Activated T-helper 1 cell treated with anti-CD3 and anti-CD28 coated beads, Interleukin-2, amount 50 U/mL, for 16 hours (primary cell): ENCODE measurements at places on chromosomes 11 and 22.

GRCh38 chr11:130476200-130476921 is 27.9 kb downstream of the ADAMTS15 start:
- DNase-seq, result no peak

GRCh38 chr11:65516135-65516968 is 8.5 kb upstream of the SCYL1 start:
- no peak for DNase-seq

DNA sequence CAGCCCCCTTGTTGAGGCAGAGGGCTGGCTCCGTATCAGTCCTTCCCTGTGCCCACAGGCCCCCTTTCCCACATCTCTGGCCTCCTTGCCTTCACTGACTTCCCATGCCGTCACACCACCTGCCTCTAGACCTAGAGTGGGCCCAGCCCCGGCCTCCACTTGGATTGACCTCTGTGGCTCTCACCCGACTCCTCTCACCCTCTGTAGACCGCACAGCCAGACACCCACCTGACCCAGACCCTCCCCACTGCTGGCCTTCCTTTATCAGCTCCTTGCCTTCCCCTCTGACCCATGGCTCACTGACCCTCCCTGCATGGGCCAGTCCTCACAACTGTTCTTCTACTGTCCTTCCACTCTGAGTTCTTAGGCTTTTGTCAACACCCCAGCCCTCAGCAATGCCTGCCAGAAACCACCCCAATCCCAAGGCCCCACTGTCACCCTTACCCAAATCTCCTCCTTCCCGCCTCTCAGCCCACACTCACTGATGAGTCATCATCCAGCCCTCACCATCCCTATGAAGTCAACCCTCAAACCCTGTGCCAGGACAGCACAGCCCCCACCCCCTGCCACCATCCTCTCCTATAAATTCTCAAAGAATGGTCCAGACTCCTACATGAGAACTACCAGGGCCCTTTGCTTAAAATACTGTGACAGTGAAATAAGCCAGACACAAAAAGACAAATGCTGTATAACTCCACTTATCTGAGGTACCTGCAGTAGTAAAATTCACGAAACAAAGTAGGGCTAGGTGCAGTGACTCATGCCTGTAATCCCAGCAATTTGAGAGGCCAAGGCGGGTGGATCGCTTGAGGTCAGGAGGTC is 53.4 kb downstream of the SCGB1A1 start:
- no peak for DNase-seq

- no peak for DNase-seq
Observed at GRCh38 chr22:49208004-49208402, 619.7 kb downstream of the BRD1 start.

- no peak for DNase-seq
Observed at GRCh38 chr11:127119356-127119755, 118.8 kb upstream of the KIRREL3 start.

GRCh38 chr11:67270256-67271204 is 4.3 kb downstream of the GRK2 start:
- no peak for DNase-seq

DNA sequence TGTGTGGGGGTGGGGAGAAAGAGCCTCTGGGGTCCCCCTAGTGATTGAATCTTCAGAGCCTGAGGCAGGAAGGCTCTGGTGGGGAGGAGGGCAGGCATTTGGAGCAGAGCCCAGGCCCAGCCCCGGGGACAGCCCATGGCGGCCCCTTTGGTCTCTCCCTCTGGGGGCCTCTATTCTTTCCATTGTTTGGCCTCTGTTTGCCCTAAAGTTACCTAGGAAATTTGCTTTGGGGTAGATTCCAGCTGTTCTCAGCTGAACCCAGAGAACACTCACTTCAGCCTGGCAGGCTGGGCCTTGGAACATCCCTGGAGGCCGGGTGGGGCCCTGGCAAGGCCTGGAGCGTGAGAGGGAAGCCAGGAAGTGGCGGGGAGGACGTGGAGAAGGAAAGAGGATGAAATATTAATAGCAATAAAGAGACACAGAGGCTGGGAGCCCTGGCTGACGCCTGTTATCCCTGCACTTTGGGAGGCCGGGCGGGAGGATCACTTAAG is 22.9 kb upstream of the A4GALT start:
- DNase-seq, result no peak

DNA sequence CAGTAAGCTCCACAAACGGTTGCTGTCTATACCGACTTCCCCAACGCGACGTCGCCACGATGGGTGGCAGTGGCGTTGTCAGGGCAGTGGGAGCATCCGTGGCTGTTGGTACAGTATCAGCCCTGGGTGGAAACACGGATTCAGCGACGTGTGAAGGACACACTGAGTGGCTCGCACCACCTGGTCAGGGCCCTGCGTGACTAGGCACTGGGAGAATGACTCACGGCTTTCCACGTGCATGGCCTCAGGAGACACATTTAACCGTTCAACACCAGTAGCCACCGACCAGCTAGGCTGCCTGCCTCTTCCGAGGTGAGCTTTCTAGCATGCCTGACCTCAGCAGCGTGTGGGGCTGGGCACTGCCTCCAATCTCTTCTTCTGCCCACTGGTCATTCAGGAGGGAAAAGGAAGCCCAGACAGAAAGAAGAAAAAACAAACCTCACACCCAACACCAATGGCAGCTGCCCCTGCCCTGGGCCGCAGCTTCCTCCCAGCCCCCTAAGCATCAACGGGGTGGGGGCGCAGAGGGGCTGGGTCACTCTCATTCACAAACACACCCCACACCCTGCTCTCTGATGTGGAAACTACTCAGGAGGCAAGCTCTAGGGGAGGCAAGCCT is 59.0 kb downstream of the MYH9 start:
- no peak for DNase-seq

DNA sequence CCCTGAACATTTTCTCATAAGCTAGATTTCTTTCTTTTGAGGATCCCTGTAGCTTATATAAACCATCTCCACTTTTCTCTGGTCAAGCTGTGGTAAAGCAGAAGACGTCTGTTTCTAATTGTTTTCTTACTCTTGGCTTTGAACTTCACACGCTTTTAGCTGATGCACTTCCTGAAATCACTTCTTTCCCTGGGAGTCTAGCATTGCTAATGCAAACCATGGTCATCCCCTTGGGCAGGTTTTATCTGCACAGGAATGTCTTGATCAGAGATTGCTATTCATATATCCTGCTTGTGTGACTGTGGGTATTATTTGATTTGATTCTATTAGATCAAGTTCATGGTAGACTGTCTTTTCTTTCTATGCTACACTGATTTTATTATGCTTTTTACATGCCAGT is 199.2 kb upstream of the POU2AF2 start:
- DNase-seq, result no peak

GRCh38 chr22:49268924-49269323 is 558.7 kb downstream of the BRD1 start:
- no peak for DNase-seq

DNA sequence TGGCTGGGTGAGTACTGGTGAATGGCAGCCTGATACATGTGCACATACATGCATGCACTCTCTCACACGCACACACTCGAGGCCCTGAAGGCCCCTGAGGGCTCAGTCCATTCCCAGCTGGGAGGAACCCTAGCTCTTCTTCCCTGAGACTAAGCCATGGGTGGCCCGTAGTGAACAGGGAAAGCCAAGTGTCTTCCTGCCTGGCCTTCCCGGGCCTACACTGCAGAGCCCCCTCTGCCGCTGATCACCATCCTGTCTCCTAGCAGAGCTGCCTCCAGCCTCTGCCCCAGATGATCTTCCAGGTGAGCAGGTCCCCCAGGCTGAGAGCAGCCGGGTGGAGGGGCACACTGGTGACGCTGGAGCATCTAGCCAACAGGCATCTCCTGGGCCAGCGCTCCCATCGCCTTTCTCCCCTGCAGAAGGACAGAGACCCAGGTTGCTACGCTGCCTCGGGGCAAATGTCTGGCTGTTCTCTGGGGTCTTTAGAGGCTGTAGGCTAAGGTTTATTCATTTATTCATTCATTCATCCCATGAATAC is 57.3 kb downstream of the CD82 start:
- DNase-seq, result no peak

GRCh38 chr11:64391839-64392238 is 32.9 kb downstream of the RPS6KA4 start:
- no peak for DNase-seq
